ENCODE measurements at places on chromosomes 3 and 15. TPM values are rescaled to one million over a fixed set of nuclear protein-coding genes. Genes with fewer than 3 reads are reported as not detected.

GRCh38 chr3:13147344-13147743, 74.1 kb upstream of the IQSEC1 start:
- DNase-seq = no peak

DNA sequence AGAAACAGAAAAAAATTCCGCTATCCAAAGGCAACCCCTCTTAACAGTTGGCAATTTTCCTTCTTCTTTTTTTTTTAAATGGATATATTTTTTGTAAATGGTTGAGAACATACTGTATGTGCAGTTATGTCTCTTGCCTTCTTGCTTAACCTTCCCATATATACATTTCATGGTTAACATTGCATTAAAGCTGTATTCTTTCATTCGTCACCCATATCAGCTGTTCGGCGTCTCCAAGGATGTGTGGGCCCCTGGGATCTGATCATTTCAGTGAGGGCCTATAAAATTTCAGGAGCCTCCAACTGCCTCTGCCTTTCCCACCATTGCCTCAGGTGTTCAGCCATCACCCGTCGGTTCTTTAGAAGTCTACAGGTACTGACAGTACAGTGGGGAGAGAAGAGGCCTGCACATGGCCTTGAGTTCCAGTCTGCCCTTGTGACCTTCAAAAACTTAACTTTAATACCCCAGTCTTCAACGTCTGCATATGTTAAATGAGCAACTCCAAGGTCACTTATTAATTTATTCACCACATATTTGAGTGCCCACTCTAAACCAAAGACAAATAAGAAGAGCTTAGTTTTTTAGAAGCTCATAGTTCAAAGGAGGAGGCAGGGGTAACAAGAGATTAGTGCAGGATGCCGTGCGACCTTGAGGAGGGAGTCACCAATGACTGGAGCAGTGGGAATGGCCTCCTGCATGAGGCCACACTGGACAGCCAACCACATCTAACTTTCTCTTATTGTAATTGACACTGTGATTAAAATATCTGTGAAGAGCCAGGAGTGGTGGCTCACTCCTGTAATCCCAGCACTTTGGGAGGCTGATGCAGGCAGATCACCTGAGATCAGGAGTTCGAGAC, 6.9 kb downstream of the ST6GAL1 start:
- DNase-seq = no peak

- no peak for DNase-seq
Measured at GRCh38 chr15:77386626-77387025, 33.3 kb downstream of the PEAK1 start.

GRCh38 chr3:144200466-144200865, 228.8 kb downstream of the DIPK2A start:
- peak; percentile 33 for DNase-seq

- no peak for DNase-seq
Measured at GRCh38 chr3:32278714-32279113, 40.2 kb downstream of the CMTM8 start.

Gene PRTG
- 16.4 TPM for total RNA-seq

Gene ATR
- 16.6 TPM for total RNA-seq
